ENCODE measurements at places on chromosomes 2 and 18.

- DNase-seq = no peak
Observed at GRCh38 chr2:23569761-23570365, 184.9 kb downstream of the KLHL29 start.

DNA sequence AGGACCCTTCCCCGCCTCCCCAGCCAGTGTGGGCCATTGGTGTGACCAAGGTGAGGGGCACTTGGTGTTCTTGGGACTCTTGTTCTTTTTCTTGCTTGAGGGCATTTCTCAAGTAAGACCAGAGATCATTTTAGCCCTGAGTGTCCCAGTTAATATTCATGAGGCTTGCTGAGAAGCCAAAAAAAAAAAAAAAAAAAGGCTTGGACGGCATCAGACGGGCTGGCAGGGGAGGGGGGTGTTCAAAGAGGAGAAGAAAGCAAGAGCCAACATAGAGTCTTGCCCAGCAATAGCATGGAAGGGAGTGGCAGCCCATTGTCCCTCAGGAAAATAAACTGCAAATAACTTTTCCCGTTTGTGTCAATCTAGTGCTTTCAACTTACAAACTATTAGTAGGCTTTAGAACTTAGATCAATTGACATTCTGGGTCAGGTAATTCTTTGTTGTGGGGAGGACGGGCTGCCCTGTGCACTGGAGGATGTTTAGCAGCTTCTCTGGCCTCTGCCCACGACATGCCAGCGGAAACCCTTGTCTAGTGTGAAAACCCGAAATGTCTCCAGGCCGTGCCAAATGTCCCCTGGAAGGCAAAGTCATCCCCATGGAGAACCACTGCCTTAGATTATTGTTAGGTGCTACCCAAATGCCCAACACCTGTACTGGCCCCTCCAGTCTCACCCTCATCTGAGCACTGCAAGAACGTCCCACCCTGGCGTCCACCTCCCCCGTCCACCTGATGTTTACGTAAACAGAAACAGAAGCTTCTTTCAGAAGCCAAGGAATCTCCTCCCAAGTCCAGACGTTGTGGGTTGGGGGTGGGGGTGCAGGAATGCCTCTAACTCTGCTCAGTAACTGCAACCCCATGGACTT lies 163.4 kb downstream of the BCL2 start:
- no peak for DNase-seq

DNA sequence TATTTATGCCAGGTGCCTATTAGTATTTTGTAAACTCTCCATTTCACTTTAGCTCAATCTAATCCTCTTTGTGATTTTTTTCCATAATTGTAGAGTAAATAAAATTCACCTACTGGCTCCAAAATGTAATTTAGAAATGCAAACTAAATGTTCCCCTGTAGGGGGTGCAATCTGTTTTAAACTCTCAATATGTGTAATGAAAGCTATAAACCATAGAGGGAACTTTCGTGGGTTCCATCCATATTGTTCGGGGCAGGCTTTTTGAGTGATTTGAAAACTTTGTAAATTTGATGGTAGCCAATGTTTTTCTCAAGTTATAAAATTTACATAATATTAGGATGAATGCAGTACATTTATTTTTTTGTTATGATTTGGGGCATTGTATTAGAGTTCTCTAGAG lies 49.4 kb downstream of the TSPYL6 start:
- peak; percentile 14 for DNase-seq

DNA sequence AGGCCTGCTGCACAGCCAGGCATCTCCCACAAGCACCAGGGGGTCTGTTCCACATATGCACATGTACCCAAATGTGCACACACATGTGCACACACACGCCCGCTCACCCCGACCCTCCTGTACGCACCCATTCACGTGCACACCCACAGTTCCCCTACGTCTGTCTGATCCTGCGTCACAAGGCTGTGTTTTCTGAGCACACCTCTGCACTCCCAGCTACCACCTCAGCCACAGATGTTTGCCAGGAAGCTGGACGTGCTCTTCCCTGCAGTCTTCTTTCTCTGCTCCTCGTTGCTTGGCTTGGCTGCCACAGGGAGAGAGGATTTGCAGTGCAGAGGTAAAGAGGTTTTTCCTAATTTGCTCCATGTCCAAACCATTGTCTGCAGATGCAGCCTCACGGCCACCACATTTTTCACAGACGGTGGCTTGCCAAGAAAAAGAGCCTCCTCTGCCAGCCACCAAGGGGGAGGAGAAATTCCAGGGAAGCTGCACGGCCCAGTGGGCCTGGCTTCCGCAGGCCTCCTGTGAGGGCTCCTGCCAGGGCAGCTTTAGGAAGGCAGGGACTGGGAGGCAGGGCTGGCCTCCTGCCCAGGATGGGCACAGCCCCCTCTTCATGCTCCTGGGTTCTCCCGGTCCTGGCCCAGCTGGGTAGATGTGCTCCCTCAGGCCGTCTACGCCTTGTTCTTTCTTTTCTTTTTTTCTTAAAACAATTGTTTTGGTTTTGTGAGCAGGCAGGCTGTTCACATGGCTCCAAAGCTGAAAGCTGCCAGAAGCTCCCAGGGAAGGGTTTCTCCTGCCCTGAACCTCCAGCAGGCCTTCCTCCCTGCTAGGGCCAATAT lies 29.3 kb upstream of the HS6ST1 start:
- DNase-seq = peak; percentile 57

DNA sequence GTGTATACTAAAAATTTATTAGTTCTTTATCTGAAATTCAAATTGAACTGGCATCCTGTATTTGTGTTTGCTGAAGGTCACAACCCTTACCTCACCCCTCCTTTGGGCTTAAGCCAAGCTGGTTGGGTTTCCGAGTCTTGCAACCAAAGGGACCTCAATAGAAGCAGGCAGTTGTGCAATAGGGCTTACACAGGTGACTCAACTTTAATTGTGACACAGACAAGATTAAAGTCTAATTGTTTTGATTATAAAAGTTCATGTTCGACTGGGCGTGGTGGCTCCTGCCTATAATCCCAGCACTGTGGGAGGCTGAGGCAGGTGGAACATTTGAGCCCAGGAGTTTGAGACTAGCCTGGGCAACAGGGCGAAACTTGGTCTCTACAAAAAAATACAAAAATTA lies 71.5 kb downstream of the RAB31 start:
- DNase-seq = no peak

- no peak for DNase-seq
Observed at GRCh38 chr2:227783404-227784138, 30.1 kb upstream of the CCL20 start.

- DNase-seq = no peak
Observed at GRCh38 chr2:221034973-221035372, 537.1 kb downstream of the EPHA4 start.

GRCh38 chr2:179936654-179937053 lies 70.4 kb downstream of the CWC22 start:
- no peak for DNase-seq

- no peak for DNase-seq
Observed at GRCh38 chr2:236008006-236008405, 160.2 kb downstream of the GBX2 start.

DNA sequence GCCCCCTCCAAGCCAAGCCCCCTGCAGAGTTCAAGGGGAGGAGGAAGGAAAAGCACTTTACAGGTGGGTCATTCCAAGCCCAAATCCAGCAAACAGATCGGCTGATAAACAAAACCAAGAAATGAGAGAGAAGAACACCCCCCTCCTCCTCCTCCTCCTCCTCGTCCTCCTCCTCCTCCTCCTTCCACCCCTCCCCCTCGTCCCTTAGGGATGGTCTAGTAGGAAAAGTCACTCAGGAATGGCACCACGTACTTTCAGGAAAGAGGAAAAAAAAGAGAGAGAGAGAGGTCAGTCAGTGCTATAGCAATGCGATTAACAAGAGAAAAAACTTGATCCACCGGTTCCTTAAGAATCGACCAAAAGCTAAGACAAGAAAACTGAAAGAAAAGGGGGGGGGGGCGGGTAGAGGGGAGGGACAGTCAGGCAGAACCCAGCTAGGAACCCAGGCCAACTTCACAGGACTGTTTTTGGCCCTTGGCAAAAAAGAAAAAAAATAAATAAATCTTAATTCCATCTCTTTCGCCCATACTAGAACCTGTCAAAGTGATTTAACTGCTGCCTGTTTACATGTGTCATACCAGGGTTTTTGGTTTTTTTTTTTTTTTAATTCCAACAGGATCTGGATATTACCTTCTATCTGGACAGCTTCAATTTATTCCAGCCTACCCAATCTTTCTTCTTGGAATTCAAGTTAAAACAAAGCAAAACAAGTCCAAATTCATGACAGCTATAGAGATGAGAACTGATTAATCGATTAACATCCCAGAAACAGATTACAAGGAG lies 906 bp downstream of the IKZF2 start:
- DNase-seq = no peak
